ENCODE measurements at places on chromosomes 5 and 9. TPM values are rescaled to one million over a fixed set of nuclear protein-coding genes. Genes with fewer than 3 reads are reported as not detected.

The PCDHGB4 gene
- 0.70 TPM for total RNA-seq

The OR1Q1 gene
- not detected for total RNA-seq

The NSUN2 gene
- 93.8 TPM for total RNA-seq

The DOCK2 gene
- total RNA-seq = 2.3 TPM

The MRPL36 gene
- total RNA-seq = 120 TPM

The ERBIN gene
- 22.6 TPM for total RNA-seq

The IL5 gene
- not detected for total RNA-seq

The SPOCK1 gene
- total RNA-seq = 14.2 TPM

The SCGB3A2 gene
- total RNA-seq = not detected

The CDKN2A gene
- not detected for total RNA-seq

The RALGPS1 gene
- total RNA-seq = 1.8 TPM

All from A549 treated with CORT108297 at 1 μM for 4 hours (cell line).